Activated CD4-positive, alpha-beta T cell treated with anti-CD3 and anti-CD28 coated beads, Interleukin-2, Interleukin-4, amounts not matched to agents 100 ng/mL and 50 ng/mL, durations not matched to agents 16 hours and 8 hours (primary cell): ENCODE measurements at places on chromosomes 7 and 10.

- peak; percentile 43 for DNase-seq
Observed at GRCh38 chr7:139699640-139700504, 77.9 kb downstream of the HIPK2 start.

- no peak for DNase-seq
Observed at GRCh38 chr10:64515970-64516699, 994.9 kb downstream of the REEP3 start.

- DNase-seq: no peak
Observed at GRCh38 chr10:116878123-116878522, 28.8 kb downstream of the ENO4 start.

GRCh38 chr10:122467701-122468100, 6.3 kb downstream of the HTRA1 start:
- DNase-seq: no peak

- no peak for DNase-seq
Observed at GRCh38 chr10:131980761-131981428, 828 bp downstream of the BNIP3 start.

DNA sequence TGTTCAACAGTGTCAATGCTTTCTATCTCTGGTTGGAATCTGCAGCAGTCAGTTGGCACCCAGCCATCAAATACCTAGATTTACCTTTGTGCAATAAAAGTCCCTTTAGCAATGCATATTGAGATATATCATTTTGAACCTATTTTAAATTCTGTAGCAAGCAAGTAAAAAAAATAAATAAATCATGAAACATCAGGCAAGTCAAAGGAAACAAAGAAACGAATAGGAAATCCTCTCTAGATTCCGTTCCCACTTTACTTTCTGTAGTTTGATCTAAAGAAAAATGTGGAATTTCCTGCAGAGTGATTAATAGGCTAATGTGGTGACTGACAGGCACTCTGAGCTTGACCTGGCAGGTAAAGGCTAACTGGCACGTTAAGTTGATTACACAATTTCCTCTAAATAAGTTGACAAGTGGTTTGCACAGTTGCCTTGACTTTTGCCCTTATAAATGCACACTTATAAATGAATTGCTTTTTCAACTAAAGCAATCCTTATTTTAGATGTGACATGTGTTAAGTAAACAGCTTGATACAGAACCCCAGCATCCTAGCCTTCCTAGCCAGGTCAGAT, 208.1 kb upstream of the TCF7L2 start:
- DNase-seq: no peak

- no peak for DNase-seq
Observed at GRCh38 chr10:74969530-74969929, 141.9 kb upstream of the SAMD8 start.

- DNase-seq: no peak
Observed at GRCh38 chr10:79380946-79381721, 33.9 kb downstream of the PPIF start.

GRCh38 chr7:118281196-118281595, 56.7 kb downstream of the ANKRD7 start:
- no peak for DNase-seq

GRCh38 chr7:19989906-19990305, 216.5 kb upstream of the TMEM196 start:
- no peak for DNase-seq

- DNase-seq: peak; percentile 30
Observed at GRCh38 chr7:29102558-29103151, 43.7 kb downstream of the CPVL start.

GRCh38 chr10:3471472-3471871, 298.9 kb upstream of the PITRM1 start:
- no peak for DNase-seq

DNA sequence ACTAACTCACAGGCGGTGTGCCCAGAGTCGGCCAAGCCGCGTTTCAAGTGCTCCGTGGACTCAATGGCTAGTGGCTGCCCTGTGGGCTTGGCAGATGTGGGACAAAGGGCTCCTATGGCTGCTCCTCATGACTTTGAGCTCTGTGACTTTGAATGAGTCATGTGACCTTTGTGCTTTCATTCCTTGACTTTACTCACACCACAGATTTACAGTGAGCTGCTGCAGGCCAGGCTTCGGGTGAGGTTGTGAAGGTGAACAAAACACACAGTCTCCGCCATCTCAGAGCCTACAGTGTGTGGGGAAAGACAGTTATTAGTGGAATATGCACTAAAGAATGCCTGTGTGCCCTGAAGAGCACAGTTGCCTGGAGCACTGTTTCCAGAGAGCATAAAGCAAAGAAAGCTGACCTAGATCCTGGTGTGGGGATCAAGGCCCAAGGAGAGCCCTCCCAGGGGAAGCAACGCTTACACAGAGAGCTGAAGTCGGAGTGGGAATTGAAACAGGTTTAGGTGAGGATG, 29.7 kb upstream of the PLEKHA1 start:
- DNase-seq: no peak

DNA sequence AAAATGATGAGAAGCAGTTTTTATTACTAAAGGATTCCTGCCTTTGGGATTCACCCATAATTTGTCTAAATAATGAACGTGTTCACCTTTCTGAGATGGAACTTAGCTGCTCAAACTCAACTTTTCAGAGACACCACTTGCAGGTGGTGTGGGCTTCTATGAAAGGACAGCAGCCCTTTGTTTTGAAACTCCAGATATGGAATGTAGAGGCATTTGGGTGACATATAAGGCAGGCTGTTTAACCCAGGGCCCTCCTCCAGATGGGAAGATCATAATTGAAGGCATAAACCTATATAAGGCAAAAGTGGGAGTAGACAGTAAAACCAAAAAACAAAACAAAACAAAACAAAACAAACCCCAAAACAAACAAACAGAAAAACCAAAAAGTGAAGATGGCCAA, 11.9 kb upstream of the HUS1 start:
- no peak for DNase-seq

DNA sequence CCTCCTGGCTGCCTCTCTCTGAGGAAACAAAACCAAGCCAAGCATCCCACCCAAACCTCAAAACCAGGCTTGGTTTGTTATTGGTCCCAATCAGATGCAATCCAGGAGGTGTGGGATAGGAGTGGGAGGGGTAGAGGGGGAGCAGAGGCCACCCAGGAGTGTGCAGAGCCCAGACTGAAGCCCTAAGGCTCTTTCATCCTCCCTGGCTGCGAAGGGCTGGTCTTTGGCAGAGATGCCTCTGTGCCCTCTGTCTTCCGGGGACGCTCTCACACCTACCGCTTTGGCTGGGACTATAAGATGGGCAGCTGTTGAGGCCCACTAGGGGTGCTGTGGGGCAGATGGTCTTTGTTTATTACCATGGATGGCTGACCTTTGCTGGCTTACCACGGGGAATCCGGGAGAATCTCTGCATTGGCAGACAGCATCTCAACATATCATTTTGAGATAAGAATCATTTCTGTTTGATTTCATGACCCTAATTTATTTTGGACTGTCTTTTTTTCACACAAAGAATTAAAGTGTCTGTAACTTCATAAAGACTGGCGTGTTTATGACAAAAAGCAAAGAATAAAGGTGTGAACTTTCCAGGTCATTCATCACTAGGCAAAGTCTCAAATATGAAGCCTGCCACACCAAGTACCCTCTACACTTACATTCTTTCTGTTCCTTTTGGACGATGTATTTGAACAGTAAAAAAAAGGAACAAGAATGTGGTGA, 6.5 kb upstream of the DENND2A start:
- peak; percentile 28 for DNase-seq

- no peak for DNase-seq
Observed at GRCh38 chr7:75771224-75771623, 787 bp downstream of the CCL26 start.

- no peak for DNase-seq
Observed at GRCh38 chr7:44138698-44139097, 2.4 kb downstream of the MYL7 start.

DNA sequence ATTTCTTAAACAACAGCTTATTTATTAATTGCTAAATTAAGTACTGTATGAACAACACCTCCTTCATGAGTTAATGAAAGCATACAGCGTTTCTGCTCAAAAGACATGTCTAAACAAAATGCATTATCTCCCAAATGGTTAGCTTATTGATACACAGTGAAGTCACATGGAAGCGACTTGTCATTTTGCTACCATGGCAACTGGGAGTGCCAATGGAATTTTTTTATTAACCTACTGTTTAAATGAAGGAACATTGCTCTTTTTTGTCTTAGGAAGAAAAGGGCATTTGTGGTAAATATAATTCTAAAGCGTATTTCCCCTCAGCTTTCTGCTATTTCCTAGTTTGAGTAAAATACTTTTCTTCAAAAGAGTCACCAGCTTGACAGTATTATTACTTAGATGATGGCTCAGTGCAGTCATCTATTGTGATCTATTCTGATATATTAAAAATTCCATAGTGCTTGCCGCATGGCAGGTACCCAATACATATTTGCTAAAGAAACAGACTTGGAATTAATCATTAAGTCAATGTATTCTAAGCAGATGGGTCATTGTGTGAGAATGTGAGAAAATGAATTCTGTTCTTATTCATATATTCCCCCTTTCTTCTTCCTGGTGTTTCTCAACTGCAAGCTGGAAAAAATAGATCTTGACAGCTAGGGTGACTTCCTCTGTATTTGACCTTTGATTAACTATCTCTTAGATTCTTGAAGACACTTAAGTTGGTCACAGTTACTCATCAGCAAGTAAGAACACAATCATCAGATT, 818.3 kb downstream of the MAGI2 start:
- no peak for DNase-seq

DNA sequence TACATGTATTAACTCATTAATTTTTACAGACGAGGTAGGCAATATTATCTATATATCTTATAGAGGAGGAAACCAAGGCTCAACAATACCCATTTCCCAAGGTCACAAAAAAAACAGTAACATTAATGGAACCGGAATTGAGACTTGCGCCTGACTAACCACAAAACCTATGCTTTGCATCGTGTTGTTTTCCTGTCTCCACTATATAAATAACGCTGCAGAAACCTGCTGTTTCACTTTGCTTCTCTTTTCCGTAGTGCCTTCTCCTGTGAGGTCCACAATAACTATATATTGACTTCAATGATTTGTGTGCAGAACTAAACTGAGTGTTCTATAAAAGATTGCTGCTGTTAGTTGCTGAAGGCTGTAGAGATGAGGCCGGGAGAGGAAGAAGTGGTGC, 97.7 kb upstream of the RPA3 start:
- peak; percentile 39 for DNase-seq

DNA sequence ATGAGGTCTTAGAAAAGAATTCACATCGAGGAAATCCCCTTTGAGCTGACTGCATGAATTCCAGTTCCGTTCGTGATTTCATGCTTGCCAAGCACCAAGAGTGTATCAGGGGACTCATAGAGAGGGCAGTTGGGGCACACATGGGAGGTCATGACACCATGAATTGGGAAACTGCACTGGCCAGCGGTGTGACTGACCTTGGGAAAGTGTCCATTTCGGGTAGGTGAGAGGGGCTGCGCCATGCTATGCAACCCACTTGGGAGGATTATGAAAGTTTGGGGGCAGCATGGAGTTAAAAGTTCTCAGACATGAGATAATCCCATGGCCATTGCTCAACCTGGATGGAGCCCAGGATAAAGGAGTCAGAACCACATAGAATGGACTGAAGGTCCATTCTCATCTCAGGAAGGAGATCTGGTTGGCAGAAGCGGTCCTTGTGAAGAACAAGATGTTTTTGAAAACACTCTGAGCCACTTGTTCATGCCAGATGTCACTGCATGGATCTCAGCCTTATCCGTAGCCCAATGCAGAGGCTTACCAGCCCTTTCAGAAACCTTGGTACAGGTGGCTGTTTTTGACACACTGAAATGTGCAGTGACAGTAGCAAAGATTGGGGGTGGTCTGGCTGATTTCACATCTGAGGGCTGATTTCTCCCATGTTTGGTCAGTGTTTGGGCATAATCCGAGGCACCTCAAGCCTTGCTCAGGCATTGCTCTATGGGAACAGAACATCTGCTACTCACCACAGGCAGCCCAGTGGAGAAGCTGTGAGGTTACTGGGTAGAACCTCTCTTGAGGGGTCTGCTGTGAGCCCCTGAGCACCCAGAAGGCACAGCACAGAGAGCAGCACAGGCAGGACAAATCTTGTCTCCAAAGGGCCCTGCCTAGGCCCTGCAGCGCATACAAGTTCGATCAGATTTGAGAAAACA, 252.3 kb downstream of the CXCL12 start:
- no peak for DNase-seq

DNA sequence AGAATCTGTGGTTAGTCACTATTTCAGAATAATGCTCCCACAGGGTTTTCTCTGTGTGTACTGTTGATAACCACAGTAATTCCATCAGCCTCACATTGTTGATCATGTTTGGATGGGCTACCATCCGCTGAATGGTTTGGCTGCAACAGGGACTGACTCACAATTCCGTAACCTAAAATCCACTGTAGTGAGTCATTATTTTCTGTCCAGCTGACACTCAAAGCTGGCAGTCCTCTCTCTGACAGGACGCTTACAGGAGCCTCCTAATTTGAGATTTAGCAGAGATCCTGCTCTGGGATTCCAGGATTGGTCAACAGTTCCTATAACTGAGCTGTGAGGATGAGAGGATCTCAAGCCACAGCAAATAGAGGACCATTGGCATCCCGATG, 32.7 kb downstream of the VWA2 start:
- DNase-seq: no peak

DNA sequence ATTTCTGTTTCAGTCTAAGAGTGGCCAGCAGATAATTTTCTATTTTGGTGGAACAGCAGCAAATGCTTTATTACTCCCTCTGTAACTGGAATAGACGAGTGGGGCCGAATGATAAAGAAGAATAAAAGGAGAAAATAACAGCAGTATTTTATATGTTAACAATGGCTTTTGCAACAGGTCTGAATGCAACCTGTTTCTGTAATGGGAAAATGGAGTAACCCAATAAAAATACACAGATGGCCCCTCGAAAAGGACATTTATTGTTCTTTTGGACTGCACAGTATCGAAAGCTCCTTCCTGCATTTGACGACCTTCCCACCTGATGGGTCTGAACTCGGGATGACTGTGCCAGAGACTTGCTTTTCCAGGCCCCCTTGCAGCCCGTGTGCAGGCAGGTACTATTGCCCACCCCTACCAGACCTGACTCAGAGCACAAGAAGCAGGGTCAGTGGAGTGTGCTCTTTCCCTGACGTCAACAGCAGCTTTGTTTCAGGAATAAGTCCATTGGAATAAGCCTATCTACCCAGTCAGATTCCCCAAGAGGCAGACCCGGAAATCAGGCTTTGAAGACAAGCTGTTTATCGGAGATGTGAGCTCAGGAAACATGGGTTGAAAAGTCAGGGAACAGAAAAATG, 306.5 kb upstream of the NEBL start:
- no peak for DNase-seq

DNA sequence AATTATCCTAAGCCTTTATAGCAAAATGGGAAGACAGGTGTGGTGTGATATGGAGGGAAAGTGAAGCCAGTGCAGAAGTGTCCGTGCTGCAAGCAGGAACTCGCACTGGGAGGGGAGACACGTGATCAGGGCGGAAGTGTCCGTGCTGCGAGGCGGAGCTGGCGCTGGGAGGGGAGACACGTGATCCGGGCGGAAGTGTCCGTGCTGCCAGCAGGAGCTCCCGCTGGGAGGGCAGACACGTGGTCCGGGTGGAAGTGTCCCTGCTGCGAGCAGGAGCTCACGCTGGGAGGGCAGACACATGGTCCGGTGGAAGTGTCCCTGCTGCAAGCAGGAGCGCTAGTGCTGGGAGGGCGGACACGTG, 40.5 kb upstream of the PRKAR1B start:
- DNase-seq: no peak

GRCh38 chr10:2701802-2702201, 365.5 kb upstream of the PFKP start:
- DNase-seq: no peak
